LHCN-M2 (cell line): ENCODE measurements at places on chromosomes 13 and 19.

- no peak for DNase-seq
These were observed 291.5 kb downstream of the ZNF536 start for GRCh38 chr19:30663611-30664174.

GRCh38 chr13:66576381-66576780, 653.8 kb downstream of the PCDH9 start:
- DNase-seq, result no peak

DNA sequence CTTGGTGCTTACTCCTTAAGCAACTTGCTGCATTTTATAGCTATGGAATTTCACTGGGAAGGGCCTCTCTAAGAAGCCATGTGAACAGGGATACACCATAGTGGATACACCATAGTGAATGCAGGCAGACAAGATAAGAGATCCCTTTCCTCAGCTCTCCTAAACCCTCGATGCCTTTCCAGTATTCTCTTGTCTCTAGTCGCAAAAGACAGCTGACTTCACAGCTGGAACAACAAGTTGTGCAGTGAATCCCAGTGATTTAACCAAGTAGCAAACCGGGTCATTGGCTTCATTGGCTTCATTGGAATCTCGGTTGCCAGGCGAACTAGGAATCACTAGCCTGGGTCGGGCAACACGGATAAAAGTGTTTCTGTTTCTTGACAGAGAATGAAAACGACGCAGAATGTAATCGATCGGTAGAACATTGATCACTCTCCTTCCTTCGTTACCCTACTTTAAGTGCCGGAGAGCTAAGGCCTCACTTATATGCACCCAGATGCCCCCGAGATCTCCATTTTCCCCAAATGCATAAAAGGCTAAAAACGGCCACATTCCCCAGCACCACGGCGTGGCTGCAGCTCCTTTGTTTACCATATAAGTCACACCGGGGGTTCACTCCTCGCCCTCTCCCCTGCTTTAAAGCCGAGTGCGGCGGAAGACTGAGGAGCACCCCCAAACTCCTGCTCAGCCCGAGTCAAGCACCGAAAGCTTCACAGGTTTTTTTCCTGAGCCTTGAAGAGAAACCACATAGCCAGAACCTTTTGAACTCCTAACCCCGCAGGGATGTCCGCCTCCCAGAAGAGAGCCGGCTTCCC, 674 bp downstream of the TRPC4 start:
- DNase-seq, result peak; percentile 44

- no peak for DNase-seq
These were observed 8.6 kb upstream of the NAPA start for GRCh38 chr19:47523473-47523872.

- no peak for DNase-seq
These were observed 297.9 kb downstream of the NDFIP2 start for GRCh38 chr13:79778741-79779460.

DNA sequence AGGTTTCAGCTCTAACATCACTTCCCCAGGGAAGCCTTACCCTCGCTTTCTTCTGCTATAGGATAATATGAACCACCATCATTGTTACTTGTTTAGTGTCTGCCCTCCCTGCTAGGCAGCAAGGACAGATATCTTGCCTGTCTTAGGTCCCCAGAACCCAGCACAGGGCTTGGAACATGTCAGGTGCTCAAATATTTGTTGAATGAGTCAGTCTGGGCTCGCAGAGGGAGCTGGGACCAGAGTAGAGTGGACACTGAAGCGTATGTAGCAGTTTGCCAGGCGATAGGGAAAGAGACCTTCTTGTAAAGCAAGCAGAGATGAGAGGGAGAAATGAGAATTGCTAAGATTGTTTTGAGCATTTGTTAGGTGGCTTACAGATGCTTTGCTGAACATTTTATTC, 11.7 kb downstream of the BCKDHA start:
- DNase-seq, result peak; percentile 42

GRCh38 chr13:23871616-23872220, 17.5 kb downstream of the MIPEP start:
- peak; percentile 66 for DNase-seq

DNA sequence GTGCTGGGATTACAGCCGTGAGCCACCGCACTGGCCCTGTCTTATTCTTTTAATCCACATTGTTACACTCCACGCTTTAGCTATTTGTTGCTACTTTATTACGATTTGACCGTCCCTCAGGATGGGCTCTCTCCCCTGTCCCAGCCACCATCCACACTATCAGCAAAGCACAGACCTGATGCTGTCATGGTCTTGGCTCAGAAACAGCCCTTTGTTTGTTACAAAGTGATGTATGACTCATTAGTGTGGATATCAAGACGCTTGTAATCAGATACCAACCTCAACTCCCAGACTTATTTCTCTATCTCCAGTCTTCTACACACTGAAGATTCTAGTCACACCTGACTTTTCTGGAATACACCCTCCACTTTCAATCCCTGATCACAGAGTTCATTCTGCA, 84.6 kb upstream of the FREM2 start:
- DNase-seq, result peak; percentile 11

DNA sequence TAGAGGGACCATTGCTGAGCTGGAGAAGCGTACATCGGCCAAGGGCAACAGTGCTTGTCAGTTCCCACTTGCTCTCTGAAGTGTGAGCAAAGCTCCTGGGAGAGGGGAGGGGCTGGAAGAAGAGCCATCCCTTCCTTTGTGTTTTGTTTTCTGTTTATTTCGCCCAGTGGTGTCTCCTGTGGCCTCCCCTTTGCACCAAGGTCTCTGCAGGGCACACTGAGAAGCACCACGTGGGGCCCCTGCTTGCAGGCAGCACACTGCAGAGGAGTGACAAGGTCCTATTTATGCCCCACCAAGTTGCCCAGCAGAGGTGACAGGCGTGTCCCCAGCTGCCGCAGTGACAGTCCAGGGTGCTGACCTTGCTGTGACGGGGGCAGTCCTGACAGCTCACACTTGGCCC, 24.0 kb downstream of the GRIN2D start:
- no peak for DNase-seq

DNA sequence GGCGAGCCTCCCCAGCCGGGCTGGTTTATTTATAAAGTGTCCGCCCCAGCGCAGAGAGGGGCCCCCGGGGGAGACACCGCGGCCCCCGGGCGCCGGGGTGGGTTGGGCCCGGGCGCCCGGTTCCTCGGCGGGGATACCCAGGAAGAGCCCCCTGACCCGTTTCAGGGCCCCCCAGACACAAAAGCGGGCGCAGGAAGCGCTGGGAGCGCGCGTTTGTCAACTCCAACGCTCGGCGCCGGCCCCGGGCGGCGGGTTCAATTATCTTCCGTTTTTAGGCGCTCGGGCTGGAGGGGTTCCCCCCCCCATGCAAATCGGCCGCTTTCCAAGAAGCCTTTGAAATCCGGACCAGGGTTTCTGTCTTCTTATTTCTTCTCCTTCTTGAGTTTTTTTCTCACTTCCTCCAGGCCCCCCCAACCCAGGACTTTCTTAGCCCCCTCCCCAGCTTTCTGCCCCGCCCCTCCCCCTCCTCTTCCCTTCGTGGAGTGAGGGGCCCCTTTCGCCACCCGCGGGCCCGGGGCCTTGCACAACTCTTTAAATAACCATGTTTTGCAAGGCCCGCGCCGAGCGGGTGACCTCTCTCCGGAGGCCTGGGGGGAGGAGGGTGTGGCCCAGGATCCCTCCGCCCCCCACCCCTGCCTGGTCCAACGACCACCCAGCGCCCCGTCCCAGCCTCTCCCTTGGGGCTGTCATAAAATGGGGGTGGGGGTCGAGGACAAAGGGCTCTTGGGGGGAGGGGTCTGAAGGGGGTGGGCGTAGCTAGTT, 935 bp downstream of the ARID3A start:
- DNase-seq, result peak; percentile 27

- no peak for DNase-seq
These were observed 1.3 kb downstream of the GNA15 start for GRCh38 chr19:3137119-3137518.

DNA sequence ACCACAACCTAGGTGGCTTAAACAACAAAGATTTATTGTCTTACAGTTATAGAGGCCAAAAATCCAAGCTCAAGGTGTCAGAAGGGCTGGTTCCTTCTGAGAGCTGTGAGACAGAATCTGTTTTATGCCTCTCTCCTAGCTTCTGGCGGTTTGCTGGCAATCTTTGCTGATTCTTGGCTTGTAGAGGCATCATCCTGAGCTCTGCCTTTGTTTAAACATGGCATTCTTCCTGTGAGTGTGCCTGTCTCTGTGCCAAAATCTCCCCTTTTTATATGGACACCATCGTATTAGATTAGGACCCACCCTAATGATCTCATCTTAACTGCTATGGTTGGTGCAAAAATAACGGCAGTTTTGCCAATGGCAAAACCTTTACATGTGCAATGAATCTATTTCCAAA, 169.1 kb downstream of the CACNA1A start:
- DNase-seq, result no peak

- DNase-seq, result no peak
These were observed 991.2 kb downstream of the UQCRFS1 start for GRCh38 chr19:28221736-28222135.

- peak; percentile 26 for DNase-seq
These were observed 39.3 kb upstream of the SPART start for GRCh38 chr13:36385489-36385888.

GRCh38 chr13:75341028-75341427, 140.9 kb downstream of the TBC1D4 start:
- DNase-seq, result no peak

GRCh38 chr19:15285896-15286591, 46.3 kb downstream of the BRD4 start:
- no peak for DNase-seq

GRCh38 chr19:49937750-49938381, 8.6 kb upstream of the NUP62 start:
- peak; percentile 55 for DNase-seq

GRCh38 chr13:76971215-76971614, 20.7 kb upstream of the CLN5 start:
- no peak for DNase-seq

DNA sequence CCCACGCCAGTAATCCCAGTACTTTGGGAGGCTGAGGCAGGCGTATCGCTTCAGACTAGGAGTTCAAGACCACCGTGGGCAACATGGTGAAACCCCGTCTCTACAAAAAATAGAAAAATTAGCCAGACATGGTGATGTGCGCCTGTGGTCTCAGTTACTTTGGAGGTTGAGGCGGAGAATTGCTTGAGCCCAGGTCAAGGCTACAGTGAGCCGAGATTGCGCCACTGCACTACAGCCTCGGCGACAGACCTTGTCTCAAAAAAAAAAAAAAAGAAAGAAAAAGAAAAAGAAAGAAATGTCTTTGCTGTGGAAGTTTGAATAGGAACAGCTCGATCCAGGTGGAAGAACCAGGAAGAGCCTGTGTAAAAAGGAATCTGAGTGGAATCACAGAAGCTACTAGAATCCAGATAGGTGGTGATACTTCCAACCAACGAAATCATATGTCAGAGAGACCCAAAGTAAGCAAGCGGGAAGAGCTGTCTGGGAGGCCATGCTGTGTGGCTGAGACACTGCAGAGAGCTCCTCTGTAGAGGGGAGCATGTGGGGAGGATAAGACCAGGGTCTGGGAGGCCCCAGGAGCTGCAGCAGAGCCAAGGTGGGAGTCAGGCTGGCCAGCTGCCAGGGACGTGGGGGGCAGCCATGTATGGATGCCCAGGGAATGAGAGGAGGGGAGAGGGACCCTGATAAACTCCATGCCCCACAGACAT, 21.1 kb downstream of the LATS2 start:
- no peak for DNase-seq

DNA sequence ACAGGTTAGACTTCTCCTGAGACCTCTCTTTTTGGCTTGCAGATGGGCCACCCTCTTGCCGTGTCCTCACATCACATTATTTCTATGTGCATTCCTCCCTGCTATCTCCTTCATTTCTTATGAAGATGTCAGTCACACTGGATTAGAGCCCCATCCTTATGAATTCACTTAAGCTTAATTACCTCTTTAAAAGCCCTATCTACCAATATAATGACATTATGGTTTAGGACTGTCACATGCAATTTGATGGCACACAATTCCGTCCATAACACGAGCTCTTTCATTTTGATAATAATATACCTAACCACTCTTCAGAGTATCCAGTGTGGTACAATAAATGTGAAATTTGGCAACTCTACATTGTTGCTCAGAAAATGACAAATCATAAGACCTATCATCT, 1037.3 kb downstream of the DIAPH3 start:
- DNase-seq, result no peak

- no peak for DNase-seq
These were observed 28.8 kb upstream of the MCF2L start for GRCh38 chr13:112940236-112940635.

DNA sequence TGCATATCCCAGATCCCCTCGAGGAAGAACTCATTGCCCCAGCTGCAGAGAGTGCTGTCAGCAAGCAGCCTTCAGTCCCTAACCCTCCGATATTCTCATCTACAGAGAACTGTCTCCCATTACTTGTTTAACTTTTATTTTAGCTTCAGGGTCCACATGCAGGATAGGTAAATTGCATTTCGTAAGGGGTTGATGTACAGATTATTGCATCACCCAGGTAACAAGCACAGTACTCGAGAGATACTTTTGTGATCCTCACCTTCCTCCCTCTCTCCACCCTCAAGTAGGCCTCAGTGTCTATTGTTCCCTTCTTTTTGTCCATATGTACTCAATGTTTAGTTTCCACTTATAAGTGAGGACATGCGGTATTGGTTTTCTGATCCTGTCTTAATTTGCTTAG, 171.5 kb upstream of the IRS2 start:
- DNase-seq, result no peak

DNA sequence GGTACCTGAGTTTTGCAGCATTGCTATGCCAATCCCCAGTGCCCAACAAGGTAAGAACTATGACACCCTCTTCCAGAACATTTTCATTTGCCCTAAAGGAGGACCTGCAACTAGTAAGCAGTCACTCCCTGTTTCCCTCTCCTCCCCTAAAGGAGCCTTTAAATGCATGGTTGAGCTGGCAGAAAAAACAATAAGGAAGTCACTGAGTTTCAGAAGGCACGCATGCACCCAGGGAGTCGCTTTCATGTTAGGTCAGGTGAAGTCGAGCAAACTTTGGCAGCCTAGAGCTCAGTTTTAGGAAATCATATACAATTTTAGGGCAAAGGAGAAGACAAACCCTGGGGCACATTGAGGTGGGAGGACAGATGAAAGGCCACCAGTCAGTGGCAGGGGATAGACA, 11.8 kb downstream of the NLRP11 start:
- DNase-seq, result no peak

- peak; percentile 77 for DNase-seq
These were observed 22.3 kb upstream of the XPO4 start for GRCh38 chr13:20924758-20925394.

GRCh38 chr13:45302507-45302906, 38.5 kb downstream of the TPT1 start:
- no peak for DNase-seq

DNA sequence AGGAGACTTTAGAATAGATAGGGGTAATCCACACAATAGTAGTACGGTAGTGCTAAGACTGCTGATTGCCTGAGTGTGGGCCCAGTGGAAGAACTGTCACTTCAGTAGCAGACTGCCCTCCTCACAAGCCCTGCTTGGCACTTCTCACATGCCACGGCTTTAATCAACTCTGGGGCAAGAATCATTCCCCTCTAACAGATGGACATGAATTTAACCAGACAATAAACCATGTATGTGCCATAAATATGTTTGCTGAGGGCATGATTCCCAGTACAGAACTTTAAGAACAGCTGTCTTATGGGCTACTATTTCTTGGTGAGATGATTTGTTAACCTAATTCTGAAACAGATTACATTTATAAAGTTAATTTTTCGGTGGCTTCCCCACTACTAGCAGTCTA, 22.0 kb downstream of the DPY19L3 start:
- DNase-seq, result no peak

- DNase-seq, result no peak
These were observed 11.2 kb downstream of the CEBPA start for GRCh38 chr19:33290956-33291622.

GRCh38 chr13:109166804-109167203, 537.4 kb downstream of the MYO16 start:
- DNase-seq, result peak; percentile 49

GRCh38 chr13:35706281-35706680, 229.8 kb upstream of the MAB21L1 start:
- DNase-seq, result no peak
